ENCODE measurements at places on chromosomes 12 and 14.

- DNase-seq, result no peak
Observed at GRCh38 chr14:22668863-22669262, 24.7 kb upstream of the OR6J1 start.

GRCh38 chr12:54294152-54294952 is 6.5 kb downstream of the NFE2 start:
- DNase-seq, result peak; percentile 39

GRCh38 chr12:52434760-52435530 is 774 bp upstream of the KRT75 start:
- peak; percentile 51 for DNase-seq

DNA sequence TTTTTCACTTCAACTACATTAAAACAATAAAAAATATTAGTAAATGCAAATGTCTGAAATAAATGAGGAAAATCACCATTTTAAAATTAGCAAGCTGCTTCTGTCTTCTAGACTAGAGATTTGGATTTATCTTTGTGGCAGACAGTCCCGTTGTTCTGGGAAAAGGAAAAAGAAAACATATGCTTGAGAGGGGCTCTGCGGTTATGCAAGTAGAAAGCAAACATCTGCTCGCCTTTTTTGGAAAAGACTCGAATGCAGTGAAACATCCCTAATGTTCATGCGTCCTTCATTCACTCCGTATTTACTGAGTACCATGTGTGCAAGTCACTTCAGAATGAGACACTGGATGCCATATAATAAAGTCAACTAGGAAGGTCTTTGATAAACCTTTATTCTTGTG is 44.9 kb downstream of the IFNG start:
- DNase-seq, result no peak

DNA sequence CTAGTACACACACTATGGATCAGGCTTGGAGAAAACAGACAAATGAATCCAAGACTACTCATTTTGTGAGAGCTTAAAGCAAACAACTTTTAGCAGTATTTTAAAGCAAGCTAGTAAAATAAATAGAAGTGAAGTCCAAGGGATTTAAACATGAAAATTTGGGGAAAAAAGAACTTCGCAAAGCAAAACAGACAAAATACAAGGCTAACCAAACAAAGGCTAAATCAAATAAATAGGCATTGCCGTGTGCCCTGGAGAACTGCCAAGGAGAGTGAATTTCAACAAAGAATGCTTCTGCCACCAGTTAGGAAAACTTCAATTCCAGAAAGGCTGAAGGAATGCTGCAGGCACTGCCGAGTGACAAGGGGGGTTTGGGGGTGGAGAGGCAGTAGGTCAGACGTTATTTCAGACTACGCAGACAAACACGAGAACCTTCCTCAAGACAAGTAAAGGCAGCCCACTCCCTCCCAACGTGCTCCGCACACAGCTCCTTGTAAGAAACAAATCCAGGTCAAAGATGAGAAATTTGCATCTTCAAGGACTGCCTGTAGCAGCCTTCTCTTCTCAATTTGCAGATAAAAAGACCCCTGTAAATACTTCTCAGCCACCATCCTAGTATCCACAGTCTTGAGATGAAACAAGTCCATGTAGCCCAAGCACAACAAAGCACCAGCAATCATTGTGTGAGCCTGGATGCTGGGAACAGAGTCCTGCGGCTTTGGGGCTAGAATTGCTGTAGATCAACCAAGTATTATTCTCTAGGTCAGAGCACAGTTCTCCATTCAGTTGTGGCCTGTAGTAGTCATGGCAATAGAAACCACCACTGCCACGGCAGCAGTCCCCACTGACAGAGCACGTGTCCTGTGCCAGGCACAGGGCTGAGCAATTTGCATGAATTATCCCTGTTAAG is 43.3 kb downstream of the EFCAB11 start:
- peak; percentile 68 for DNase-seq

- peak; percentile 92 for DNase-seq
Observed at GRCh38 chr14:66974397-66975025, 214.7 kb upstream of the GARIN2 start.

DNA sequence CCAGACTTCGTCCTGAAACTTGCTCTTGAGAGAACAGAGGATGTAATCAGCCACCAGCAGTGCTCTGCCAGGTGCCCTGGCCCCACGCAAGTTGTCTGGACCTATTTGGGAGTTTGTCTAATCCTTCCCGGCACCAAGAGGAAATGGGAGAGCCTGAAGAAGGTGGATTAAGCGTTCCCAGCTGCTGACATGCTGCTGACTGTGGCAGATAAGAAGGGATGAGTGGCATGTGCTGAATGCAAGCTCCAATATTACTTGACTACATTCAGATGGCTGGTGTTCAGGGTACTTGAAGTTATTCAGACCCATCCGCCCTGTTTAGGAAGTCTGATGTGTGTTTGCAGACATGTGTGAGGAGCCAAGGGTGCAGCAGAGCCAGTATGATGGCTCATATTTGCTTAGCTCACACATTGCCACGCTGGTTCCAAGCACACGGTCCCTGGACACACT is 440.6 kb upstream of the CCDC196 start:
- DNase-seq, result no peak

DNA sequence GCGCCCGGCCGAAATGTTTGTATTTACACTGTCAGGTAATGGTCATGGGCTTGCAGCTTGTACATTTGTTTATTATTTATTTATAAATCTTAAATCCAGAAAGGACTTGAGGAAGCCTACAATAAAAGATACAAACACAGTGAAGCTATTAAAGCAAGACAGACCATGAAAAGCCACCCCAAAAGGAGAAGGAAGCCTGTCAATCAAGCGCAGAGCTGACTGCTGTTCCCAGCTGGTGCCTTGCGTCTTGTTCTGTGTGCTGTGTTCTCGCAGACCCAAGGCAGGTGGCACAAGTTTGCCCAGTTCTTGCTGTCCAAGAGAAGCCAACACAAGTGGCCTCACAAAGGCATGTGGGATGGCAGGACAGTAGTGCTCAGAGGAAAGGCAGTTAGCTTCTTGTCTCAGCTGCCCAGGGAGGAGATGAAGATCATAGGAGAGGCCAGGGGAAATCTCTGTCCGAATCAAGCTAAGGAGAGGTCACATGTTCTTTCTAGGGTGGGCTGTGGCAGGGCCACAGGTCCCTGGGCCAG is 73.2 kb downstream of the SLC25A47 start:
- no peak for DNase-seq

GRCh38 chr14:99192028-99192621 is 79.9 kb downstream of the BCL11B start:
- peak; percentile 6 for DNase-seq

DNA sequence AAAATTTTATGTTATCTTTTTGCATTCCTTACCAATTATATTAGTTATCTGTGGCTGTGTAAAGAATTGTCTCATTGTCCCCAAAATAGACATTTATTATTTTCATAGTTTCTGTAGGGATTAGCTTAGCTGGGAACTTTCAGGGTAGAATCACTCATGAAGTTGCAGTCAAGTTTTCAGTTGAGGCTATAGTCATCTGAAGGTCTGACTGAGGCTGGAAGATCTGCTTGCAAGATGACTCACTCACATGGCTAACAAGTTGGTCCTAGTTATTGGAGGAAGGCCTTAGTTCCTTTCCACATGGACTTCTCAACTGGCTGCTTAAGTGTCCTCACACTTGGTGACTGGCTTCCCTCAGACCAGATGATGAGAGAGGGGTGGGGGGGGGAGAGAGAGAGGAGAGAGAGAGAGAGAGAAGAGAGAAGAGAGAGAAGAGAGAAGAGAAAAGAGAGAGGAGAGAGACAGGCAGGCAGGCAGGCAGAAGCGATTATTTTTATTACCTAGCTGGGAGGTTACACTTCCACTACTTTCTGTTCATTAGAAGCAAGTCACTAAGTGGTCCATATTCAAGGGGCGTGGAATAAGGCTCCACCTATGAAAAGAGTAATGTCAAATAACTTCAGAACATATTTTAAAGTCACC is 6.4 kb downstream of the AP5M1 start:
- DNase-seq, result no peak

DNA sequence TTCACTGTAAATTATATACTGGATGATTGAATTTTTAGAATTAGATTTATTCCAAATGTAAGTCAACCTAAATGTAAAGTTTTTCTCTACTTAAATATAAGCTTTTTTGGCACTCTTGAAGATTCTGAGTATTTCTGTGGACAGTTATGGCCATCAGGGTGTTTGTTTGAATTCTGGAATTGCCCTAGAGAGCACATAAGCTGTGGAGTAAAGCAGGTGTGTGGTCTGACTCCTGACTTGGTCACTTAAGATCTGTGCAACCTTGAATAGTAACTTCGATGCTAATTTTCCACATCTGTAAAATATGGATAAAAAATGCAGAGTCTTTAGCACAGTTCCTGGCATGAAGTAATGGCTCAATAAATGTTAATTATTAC is 64.4 kb downstream of the FUT8 start:
- DNase-seq, result no peak

- DNase-seq, result no peak
Observed at GRCh38 chr14:89906000-89906399, 48.5 kb downstream of the EFCAB11 start.

DNA sequence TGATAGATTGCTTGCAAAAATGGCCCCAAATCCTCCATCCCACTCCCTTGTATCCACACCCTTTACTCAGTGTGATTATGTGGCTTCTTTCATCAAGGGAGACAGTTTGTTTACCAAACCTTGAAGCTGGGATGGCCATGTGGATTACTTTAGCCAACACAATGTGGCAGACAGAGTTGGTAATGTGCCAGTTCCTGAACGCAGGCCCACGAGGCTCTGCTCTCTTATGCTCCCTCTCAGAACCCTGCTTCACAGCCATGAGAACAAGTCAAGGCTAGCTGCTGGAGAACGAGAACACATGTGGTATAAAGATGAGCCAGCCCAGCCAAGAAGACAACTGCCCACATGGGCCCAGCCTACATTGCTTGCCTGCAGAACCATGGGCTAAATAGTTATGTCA is 162.3 kb downstream of the NDUFA12 start:
- no peak for DNase-seq

- DNase-seq, result no peak
Observed at GRCh38 chr12:53338017-53338416, 1.9 kb upstream of the SP7 start.

- DNase-seq, result peak; percentile 33
Observed at GRCh38 chr14:45261209-45261608, 8.2 kb upstream of the MIS18BP1 start.

DNA sequence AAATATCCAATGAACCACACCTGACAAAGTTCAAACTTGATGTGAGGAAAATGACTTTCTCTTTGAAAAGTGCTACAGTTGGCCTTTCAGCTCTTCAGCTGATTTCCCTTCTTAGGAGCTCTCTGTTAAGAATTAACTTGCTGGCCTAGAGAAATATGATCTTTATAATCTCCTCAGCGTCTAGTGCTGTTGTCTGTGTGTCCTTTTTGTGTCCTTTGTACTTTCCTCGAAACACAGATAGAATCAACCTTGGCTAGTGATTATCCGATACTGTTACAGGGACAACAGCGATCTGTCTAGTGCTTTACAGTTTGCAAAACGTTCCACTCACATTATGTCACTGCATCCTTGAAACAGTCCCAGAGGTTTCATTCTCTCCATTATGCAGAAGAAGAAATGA is 162.8 kb upstream of the RMST start:
- DNase-seq, result no peak

GRCh38 chr12:119869720-119870119 is 7.4 kb downstream of the CIT start:
- DNase-seq, result peak; percentile 93

DNA sequence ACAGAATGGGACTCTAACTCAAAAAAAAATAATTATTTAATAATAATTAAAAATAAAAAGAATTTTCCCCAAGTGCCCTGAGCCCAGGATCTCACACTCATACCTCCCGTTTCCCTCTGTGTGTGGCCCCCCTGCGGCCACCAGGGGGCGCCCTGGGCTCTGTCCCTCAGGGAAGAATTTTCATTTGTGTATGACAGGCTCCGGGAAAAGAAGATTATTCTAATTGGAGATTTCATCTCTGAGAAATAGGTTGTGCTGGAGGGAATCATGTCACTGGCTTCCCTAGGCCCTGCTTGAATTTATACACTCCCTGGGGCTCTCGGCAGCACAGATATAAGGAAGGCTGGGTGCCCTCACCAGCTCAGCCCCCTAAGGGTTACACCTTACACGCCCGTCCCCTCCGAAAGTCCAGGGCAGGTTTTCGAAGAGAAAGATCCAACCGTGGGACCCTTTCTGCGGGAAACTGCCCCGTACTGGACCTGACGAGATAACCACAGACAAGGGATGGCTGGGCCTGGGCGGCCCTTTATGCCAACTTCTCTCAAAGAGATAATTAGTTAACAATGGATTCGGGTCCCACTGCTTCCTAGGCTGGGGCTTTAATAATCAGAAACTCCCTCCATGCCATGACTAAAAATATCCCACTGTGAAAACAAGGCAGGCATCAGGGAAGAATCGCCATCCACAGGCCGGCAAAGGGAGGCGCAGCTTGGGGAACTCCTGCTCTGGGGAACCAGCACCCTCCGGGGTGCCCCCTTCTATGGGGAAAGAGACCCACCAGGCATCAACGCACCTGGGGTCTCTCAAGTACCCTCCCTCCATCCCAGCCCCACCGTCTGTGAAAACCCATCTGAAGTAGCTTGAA is 80.7 kb downstream of the KDM2B start:
- peak; percentile 68 for DNase-seq

DNA sequence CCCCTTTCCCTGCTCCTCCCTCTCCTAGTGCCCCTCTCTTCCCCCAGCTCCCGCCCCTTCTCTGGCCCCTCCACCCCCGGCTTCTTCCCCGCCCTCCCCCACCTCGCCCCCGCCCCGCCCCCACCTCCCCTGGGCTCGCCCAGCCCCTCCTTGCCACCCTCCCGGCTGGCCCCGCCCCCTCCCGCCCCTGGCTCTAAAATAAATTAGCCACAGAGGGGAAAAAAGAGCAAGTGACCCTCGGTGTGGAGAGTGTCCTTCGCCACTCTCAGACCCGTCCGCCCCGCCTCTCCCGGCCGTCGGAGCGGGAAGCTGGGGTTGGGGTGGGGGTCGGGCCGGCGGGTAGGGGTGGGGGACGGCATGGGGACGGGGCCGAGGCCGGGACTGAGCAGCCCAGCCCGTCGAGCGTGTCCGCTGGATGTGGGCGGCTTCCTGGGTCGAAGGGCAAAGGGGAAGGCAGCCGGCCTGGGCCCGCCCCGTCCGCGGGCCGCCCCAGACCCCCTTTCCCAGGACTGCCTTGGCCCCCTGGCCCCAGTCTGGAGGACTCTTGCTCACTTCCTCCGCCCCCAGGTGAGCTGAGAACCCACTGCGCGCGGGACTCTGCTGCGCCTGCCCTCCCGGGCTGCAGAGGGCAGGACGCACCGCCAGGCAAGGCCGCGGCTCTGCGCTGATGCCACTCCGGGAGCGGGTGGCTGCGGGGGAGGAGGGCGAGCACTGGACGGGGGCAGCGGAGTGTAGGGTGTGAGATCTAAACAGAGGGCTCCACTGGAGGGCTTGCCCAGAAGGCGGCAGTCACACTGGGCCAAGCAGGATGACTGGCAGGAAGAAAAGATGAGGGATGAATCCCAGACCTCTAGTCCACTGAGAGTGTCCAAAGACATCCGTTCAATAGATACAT is 570 bp upstream of the FIGNL2 start:
- DNase-seq, result no peak

DNA sequence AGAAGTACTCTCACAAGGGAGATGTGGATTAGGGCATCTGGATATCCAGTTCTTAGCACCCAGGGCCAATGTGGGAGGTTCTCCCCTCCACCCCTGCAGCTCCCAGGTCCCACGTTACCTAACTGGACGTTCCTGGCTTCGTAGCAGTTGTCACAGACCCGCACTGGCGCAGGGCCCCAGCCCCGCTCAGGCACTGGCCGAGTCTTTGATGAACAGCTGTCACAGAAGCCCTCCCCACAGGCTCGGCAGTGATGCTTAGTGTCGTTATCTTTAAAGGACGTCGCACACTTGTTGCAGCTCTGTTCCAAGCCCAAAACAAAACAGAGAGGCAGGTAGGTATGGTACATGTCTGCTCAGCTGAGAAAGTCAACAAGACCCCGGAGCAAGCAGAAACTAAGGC is 48.4 kb downstream of the DCAF4 start:
- DNase-seq, result no peak
